ENCODE measurements at places on chromosomes 7 and 10.

- no peak for DNase-seq
These were observed 44.5 kb upstream of the TRIM8 start for GRCh38 chr10:102599565-102600327.

DNA sequence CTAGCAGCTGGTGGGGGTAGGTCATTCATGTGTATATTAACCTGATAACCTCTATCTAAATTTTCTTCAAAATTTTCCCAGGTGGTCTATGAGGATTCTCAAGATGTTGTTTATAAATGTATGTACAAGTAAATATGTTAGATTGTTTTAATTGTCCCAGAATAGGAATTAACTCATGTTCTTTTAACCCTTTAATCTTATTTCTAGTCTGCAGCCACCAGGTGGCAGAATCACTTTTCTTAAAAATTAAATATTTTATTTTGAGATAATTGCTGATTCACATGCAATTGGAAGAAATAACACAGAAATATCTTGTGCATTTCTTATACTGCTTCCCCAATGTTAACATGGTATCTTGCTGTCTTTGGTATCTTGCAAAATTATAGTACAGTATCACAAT, 589.5 kb downstream of the ARL4A start:
- DNase-seq = no peak

DNA sequence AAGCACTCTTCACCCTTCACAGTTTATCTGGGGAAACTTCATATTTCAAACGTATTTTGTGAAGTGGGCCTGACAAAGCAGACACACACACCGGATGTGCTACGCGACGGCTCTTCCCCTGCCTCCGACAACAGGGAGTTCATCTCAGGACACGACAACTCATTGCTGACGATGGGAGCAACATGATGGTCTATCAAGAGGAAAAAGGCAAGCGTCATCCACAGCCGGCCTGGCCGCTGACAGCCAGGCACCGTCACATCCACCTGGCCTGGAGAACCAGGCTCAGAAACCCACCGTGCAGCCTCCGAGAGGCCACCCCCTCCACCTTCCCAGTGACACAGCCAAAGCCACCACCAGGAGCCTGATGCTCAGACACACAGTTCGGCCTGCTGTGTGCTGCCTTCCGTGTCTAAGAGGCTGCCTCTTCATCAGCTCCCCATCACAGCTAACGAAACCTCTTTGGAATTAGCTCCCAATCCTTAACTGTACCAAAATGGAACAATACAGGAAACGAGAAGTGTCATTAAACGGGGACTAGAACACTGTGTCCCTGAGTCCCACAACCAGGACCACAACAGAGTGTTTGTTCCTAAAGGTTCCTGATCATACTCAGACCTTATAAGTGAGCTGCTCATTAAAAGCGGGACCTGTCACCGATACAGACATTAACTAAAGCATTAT, 76.7 kb downstream of the SFMBT2 start:
- no peak for DNase-seq

DNA sequence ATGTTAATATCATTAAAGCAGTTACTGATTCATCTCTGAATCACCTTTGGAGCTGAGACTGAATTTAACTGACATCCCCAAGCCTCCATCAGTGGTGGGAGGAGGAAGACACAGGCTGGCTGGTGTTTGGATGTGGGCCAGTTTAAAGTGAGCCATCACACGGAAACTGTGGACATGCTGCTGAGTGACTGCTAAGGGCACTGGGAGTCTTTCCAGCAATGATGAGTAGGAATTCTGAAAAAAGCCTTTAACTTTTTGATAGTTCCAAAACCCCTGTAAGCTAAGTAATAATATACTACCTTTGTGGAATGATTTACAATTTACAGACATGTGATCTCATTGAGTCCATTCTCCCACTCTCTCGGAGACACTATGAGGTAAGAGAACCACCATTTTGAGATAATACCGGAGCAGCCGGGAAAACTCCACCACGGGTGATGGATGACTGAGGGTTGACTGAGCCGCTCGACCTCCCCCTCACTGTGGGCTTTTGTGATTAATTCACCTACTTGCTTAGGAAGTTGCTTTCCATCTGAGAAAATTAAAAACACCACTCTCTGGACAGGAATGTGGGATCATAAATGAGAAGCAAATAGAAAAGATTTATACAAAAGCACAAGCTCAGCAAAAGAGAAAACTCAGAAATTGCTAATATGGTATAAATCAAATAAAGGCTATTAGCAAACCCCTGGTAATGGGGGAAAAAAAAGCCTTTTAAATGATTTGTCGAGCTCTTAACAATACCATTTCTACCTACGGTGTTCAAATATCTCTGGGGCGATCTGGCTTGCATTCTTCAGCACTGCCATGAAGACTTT, 194.8 kb downstream of the FANK1 start:
- no peak for DNase-seq

DNA sequence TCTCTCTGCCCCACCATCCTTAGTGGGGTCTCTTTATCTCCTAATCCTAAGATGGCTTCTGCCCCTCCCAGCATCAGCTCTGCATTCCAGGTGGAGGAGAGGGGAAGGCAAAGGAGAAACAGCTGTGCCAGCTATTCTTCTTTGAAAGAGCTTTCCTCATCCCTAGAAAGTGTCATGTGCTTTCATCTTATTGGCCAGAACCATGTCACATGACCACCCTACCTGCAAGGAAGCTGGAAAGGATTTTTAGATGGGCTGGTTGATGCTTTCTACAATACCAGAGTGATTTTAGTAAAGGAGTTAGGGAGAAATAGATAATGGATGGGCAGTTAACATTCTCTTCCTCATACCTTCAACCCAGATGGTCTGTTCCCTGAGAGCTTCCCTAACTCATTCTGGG, 141.1 kb downstream of the INSYN2A start:
- no peak for DNase-seq

- DNase-seq = no peak
These were observed 2.9 kb upstream of the OSBPL3 start for GRCh38 chr7:24982917-24983316.

All from stimulated activated CD4-positive, alpha-beta T cell treated with anti-CD3 and anti-CD28 coated beads, Interleukin-4, amount 100 ng/mL, for 4 hours (primary cell).